RCC 7860 (cell line): ENCODE measurements at places on chromosomes 11 and 22.
A peak's percentile ranks its signal among the peaks of the same experiment; 100 is the strongest.

DNA sequence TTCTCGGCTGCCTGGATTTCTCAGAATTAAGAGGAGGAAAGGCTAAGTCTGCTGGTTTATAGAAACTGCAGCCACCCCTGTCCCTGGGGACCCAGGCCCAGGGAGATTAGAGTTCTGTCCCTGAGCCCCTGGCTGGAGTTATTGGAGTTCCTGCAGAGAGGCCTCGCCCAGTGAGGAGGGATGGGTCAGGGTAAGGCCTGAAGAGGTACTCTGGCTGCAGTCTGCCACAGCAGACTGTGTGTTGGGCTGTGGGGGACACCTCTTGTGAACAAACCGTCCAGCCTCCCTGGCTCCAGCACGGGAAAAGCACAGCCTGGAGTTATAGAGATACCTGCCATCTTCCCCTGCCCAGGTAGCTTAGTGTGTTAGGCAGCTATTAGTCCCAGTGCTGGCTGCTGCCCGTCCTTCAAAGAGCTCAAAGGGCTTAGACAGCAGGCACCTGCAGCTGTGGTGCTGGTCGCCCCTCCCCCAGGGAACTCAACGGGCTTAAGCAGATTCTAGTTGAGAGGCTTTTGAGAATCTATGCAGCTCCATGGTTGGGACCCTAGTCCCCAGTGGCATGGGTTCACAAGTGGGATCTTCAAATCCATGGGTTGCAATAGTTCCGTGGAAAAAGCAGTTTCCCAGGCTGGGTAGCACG lies 36.6 kb upstream of the MUC15 start:
- no peak for DNase-seq

DNA sequence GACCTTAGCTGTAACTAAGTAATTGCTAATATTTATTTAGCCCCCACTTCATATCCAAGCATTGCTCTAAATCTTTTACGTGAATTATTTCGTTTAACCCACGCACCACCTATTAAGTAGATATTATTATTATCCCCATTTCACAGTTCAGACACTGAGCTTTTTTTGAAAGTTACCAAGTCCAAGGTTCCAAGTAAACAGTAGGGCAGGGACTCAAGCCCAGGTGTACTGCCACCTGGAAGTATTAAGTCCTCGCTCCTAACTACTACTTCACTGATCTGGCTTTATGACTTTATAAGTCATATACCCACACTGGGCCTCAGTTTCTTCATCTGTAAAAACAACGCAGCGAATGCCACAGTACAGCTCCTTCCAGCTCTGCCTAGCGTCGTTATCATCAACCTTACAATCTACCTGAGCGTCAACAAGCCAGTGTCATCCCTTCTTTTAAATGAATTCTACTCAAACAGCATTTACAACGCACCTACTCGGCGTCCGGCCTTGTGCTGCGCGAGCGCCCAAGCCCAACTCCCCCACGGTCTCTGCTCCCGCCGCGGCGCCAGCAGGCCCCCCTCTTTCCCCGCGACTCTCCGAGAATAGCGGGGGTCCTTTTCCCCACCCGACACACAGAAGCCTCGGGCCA lies 624 bp downstream of the TMEM41B start:
- no peak for DNase-seq

DNA sequence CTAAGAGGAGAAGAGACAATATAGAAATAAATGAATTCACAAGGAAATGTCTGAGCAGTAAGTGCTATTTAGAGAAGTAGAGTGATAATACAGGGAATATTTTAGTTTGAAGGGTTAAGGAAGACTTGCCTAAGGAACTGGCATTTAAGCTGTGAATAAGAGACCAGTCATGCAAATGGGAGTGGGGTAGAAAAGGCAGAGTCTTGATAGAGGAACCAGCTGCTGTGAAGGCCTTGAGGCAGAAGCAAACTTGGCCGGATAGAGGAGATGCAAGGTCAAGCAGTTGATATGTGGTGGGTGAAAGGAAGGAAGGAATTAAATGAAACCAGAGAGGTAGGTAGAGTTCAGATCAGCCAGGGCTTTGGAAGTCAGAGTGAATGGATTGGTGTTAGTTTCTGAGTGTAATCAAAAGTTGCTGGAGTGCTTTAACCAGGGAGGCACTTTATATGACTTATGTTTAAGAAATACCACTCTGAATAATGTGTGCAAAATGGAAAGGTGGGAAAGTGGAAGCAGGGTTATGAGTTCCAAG lies 198.4 kb upstream of the SESN3 start:
- DNase-seq = no peak

DNA sequence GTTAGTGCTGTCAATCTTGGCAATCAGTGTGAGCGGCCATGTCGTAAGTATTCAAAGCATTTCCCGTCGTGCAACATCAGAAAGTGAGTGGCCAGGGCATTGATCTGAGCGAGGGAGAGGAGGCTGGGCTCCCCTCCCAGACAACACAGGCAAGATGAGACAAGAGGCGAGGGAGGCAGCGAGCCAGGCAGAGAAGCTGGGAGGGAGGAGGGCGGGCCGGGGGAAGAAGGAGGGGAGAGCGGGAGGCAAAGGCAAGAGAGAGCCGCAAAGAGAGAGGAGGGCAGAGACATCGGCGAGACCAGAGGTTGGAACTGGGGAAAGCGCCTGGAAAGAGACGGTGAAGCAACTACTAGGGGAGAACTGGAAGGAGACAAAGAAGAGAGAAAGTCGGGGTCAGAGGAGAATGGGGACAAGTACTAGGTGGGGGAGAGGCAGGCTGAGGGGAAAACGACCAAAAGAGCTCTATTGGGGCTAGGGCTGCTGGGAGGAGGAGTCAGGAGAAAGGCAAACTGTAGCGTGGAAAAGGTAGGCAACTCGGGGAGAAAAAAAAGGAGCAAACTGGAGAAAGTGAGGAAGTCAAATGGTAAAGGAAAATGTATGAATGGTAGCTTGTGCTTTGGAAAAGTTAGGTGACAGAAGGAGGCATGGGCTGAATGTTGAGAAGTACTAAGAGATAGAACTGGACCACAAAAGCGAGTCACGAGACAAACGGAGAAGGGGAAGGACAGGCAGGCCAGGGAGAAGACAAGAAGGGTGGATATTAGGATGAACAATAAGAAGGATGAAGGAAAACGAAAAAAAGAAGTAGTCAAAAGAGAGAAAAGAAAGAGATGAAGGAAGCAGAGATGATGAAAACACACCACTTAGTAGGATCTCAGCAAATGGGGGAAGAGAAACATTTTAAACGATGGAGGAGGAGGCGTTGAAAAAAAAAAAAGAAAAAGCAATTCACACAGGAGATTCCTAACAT lies 130.5 kb upstream of the C11orf58 start:
- DNase-seq = no peak

GRCh38 chr11:46392421-46393230 lies 1.1 kb upstream of the CHRM4 start:
- DNase-seq = peak; percentile 41

DNA sequence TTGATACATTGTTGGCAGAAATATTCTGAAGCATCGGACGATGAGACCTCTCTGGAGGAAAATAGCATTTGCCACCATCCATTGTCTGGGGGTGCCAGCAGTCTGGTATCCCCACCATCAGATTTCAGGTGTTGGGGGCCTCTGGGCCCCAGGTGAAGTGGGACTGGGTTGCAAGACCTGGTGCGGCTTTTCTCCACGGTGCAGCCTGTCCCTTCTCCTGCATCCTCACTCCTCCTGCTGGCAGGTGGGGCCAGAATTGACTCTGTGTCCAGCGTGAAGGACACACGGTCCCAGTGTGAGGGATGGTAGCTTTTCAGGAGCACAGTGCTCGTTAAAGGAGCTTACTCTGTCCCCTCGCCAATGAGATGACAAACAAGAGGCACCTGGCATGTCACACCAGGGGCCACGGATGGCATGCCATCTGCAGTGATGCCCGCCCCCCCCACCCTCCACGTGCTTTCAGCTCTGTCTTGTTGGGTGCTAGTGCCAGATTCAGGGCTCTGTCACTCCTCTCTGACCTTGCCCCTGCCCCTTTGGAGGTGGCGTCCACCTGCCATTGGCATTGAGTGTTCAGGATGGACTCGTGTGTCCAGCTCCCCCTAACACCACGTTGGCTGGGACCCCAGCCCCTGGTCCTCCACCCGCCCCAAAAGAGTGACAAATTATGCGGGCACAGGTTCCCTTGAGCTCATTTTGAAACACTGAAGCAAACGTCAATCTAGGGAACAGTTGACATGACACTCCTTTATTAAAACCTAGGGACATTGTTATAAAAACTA lies 62.4 kb downstream of the PARVG start:
- no peak for DNase-seq

DNA sequence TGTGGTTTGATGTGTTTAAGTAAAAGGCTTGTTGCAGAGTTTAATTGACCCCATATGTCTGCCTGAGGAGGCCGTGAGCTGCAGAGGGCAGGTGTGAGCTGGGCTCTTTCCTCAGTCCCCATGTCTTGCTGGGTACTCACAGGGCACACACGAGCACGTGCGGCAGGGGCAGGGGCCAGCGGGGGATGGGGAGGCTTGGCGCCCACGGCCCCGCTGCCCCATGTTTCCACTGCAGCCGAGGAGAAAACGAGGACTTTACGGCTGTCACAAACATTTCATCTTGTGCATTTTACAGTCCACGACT lies 24.7 kb upstream of the CCDC188 start:
- no peak for DNase-seq

DNA sequence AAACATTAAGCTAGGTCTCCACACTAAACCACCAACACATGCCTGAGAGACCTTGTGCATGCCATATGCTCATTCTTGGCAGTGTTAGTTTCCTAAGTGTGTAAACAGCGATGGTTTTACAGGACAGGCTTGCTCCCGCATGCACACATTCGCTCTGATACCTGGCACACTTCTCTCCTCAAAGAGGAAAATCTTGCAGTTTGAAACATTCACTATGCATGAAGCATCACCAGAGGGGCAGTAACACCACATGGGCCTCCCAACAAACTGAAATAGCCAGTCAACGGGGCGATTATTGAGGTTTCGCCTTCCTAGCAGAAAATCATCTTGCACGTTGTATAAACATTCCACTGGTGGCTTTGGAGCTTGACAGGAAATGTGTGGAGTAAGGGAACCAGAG lies 52.6 kb downstream of the ABTB2 start:
- DNase-seq = no peak

GRCh38 chr11:3221408-3222002 lies 2.9 kb upstream of the MRGPRG start:
- no peak for DNase-seq
